ENCODE measurements at places on chromosomes 7 and 10.

DNA sequence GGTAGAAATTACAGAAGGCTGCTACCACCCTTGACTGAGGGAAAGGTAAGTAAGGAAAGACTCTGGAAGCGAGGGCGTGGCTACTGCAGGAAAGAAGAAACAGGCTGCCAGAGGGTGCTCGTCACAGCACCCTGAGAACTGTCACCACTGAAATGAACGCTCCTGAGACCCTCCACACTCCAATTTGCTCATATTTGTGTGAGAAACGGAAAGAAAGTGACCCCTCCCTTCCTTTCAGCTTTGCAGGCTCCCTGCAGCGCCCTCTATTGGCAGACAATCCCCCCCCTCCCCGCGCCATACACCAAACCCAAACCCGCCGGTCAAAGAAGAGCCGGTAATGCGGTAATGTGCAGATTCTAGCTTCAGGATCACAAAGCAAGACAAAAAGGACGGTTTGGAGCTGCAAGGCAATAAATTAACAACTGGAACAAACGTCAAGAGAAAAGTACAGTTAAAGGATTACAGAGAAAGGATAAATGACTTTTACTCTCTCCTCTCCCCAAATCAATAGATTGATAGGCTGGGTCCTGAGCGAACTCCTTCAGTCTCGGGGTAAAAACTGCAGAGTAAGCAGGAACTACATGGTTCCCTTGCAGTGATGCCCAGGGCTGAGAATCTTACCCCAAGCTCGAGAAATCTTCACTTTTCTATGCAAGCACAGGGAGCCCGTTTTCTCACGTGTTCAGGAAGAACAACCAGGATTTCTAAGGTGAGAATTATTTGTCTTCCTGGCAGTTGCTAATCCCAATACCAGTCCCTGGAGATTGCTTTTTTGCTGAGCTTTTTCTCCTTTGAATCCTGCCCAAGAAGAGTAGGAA is 47.6 kb downstream of the STEAP1B start:
- DNase-seq: no peak

- DNase-seq: no peak
Observed at GRCh38 chr7:151813445-151813844, 63.5 kb downstream of the PRKAG2 start.

DNA sequence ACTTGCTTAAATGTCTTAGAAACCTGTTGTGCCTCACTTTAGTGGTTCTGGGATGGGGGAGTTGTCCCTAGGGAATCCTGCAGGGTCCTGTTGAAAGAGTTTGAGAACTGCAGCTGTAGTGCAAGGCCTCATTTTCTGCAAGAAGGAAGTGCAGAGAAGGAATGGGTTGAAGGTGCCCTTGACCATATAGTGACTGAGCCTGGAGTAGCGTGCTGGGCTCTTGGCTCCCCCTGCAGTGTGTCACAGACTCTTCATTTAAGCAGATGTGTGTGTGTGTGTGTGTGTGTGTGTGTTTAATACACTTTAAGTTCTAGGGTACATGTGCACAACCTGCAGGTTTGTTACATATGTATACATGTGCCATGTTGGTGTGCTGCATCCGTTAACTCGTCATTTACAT is 92.2 kb downstream of the GRK5 start:
- DNase-seq: no peak

DNA sequence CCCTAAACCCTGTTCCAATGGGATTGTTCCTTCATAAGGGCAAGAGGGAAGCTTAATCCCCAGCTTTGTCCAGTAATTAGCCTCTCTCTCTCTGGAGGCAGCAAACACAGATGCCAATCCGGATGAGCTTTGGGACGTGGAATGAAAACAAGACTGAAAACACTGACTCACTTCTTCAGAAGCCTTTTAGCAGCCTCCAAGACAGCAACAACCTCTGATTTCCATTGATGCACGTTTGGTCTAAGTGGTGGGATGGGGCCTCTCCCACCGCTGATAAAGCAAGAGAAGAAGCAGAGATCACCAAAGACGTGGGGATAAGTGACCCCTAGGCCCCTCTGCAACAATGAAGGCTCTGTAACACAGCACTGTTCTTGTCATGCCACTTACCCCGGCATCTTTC is 5.8 kb upstream of the GFRA1 start:
- DNase-seq: peak; percentile 35

DNA sequence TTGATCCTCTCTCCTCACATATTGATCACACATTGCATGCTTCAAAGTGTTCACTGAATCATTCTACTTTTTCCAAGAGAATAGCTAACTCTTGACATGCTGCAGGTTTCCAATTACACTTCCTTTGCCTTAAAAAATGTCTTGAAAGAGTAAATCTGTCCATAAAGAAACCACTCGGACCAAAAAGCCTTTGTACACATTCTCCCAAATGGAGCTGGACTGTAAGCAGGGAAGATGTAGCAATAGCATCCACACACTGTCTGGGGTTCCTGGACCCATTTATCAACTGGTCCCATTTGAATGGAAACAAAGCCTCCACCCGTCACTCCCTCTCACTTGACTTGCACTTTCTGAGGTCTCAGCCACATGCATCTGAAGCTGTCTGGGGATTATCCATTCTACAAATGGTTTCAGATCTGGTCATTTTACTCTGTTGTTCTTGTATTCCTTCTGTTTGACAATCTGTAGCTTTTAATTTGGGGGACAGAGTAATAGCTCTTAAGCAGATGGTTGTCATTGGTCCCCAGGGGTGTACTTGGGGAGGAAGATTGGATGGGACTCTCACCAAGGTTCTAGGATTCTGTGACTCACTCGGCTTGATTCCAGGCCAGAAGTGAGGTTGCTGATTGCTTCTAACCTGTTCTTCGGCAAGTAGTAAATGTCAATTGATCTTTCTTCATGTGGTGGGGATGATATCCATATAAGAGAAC is 203.5 kb downstream of the HIBADH start:
- DNase-seq: no peak

- peak; percentile 58 for DNase-seq
Observed at GRCh38 chr10:72688208-72688651, 3.7 kb upstream of the MCU start.

- peak; percentile 86 for DNase-seq
Observed at GRCh38 chr7:128755819-128756476, 16.8 kb downstream of the CALU start.

DNA sequence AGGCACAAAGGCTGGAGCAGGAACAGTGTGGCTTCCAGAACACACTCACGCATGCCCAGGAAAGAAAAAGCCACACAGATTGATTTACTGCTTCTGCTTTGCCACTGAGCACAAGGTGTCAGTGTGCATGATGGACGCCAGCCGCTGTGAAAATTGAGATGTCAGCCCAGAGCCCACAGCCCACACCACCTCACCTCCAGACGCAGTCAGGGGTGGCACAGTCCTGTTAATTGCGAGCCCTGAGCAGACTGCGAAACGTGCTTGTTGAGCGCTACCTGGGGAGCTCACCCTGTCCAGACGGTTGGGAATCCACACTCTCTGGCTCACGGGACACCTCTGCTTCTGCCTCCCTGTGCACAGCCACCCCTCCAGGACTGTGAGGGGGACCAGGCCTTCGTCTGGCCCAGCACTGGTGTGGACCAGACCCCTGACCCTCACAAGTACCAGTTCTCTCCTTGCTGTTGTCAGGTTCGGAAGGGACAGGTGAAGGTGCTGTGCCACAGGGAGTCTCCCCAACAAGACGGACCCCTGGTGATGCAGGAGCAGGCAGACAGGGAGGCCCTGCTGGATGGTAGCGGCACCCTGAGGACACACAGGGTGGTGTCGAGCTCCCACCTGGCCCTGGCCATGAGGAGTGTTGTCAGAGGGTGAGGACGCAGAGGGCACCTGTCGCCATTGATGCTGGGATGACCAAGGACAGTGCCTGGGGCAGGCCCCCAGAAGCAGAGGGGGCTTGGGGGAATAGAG is 15.3 kb downstream of the RASGEF1A start:
- no peak for DNase-seq

GRCh38 chr10:102753718-102754117 is 10.0 kb downstream of the WBP1L start:
- no peak for DNase-seq

DNA sequence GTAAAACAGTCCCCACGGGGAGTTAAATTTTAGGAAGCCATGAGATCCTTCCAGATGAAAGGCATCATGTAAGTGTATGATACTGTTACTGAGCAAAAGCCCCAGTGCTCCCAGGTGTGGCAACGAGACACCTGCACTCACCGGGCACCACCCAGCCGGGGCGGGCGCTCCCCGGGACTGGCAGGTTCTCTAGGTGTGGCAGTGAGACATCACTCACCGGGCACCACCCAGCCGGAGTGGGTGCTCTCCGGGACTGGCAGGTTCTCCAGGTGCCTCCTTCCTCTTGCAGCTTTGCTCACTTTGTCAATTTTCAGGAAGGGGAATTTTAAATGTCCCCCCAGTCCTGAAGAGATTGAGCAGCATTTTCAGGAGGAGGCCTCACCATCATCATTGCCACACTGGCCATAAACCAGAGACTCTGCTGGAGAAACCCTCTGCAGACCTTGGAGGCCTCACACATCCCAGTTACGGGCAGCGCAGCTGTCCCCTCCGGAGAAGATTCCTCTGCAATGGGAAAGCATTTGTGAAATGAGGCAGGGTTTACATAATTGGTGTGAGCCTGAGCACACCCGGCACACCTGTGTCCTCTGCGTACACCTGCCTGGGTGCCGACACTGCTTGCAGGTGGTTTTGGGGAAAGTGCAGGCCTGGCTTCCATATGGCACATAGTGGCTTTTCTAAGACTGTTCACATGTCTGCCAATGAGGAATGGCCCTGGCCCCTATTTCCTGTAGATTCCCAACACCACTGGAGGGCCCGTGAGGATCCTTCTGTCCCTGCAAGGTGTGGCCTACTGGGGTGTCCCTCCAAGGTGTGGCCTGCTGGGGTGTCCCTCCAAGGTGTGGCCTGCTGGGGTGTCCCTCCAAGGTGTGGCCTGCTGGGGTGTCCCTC is 191.4 kb downstream of the EBF3 start:
- no peak for DNase-seq

DNA sequence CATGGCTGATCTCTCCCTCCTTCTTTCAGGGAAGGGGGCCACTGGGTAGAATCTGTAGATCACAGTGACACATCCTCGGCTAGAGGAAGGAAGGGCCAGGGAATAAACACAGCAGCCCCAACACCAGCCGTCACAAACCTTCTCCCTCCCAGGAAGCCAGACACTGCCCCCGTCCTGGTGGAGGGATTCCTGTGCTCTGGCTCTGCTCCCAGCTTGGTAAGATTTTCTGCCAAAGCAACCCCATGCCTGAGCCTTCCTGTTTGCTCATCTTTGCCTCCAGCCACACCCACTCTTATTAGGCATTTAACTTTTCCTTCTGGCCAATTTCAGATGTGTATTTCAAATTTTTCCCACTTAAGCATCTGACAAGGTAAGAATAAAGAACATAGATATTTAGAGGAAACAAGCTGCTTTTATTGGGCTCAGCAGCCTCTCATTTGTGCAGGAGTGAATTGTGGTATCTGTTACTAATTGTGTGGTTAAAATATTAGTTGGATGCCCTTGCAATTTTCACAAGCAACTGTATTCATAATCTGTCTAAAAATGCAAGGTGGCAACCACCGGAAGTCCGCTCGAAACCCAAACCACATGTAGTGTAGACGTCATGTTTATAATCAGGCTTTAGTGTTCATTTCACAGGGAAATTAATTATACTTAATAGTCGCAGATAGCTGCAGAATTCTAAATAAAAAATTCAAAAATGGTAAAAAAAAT is 13.2 kb upstream of the NPS start:
- no peak for DNase-seq

- DNase-seq: no peak
Observed at GRCh38 chr7:139482662-139483466, 609 bp downstream of the KLRG2 start.

DNA sequence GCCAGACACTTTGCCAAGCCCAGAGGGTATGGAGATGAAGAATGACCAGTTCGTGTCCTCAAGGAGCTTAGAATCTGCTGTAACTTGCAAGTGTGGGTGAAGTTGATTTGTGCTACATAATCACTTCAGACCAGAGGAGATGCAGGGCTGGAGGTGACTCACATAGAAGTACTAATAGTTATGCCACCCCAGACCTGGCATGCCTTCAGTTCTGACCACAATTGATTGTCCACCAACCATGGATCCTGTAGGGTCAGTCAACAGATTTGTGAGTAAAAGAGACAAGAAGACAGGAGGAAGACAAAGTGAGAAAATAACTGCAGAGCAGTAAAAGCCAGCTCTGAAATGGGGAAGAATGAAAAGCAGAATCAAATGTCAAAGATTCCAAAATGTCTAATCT is 51.2 kb upstream of the BMPER start:
- DNase-seq: peak; percentile 49

GRCh38 chr10:112115781-112116385 is 67.7 kb downstream of the GPAM start:
- DNase-seq: peak; percentile 3

DNA sequence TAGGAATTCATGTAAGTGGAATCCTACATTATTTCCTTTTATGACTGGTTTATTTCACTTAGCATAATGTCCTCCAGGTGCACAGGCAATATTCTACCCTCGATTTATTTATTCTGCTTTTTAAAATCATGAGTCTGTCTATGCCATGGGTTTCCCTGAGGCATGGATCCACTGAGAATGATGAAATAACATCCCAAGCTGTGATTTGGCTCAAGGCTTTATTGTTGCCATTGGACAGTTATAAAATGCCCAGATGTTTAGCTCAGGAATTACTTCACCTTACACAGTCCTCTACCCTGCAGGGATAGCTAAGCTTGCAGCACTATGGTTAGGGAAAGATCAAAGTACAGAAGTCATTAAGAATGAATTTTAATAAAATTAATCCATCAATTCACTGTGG is 219.5 kb downstream of the FRMD4A start:
- DNase-seq: no peak

All from stromal cell of bone marrow (primary cell).